ENCODE measurements at places on chromosomes 7 and 10.

DNA sequence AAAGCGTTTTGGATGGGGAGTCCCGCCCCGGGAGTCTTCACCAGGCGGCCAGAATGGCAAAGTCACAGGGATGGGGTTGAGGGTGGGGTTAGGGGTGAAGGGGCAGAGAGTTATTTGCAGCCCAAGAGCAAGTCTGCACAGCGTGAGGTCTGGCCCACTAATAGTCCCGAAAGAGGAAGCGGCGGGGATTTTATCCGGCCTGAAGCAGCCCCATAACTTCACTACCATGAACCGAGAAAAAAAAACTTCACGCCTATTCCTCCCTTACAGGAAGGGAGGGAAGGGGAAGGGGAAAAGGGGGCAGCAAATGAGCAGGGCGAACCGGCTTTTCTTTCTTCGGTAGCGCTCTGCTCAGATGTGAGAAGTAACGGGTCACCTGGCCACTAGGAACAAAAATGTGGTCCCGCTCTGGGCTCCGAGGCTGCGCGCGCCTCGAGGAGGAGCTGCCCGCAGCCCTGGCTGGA is 712 bp downstream of the ITPRIP start:
- peak; percentile 67 for DNase-seq

DNA sequence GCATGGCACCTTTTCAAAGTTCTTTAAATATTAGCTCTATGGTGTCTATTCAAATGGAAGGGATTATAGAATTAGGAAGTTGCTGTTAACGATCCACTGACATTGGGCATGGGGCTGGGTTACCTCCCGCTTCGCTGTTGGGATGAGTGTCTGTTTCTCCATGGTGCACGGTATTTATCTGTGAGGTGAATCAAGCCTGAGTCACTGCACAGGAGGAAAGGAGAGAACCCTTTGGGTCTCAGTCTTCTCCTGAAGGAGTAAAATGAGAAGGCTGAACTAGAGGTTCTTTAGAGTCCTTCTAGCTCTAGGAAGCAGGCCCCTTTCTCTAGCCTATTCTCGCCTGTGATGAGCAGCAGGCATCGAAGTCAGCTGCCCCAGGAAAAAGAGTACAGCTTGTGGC is 7.3 kb downstream of the JCAD start:
- no peak for DNase-seq

DNA sequence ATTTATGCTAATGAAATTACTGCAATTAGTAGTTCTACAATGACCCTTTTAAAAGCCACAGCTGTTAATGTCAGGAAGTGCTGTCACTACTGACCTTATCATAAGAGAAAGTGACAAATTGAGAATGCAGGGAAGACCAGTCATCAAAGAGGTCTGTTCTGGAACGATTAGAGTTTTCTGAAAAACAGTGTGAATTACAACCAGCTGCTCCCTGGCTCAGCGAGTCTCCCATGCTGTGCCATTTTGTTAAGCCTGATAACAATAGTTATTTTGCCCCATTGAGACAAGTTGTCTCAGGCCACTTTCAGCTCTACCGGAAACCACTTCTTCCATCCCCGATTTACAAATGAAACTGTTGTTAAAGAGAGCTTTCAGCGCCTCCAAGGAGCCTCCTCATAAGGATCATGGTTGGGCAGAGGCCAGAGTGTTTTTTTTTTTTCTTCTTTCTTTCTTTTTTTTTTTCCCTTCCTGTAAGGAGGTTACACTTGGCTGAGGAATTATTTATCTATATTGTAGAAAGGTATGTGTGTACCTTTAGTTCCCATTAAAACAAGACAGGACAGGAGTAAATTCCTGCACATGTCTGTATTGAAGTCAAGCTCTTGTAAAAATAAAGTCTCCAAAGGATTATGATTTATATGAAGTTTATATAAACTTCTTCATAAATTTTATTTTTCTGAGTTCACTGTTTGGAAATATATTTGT is 173.6 kb downstream of the CDCA7L start:
- no peak for DNase-seq

GRCh38 chr7:87146740-87147386 is 5.4 kb upstream of the DMTF1 start:
- no peak for DNase-seq

GRCh38 chr7:47837826-47838225 is 110.4 kb downstream of the PKD1L1 start:
- no peak for DNase-seq

GRCh38 chr10:130921461-130921860 is 390.1 kb downstream of the TCERG1L start:
- DNase-seq, result no peak

DNA sequence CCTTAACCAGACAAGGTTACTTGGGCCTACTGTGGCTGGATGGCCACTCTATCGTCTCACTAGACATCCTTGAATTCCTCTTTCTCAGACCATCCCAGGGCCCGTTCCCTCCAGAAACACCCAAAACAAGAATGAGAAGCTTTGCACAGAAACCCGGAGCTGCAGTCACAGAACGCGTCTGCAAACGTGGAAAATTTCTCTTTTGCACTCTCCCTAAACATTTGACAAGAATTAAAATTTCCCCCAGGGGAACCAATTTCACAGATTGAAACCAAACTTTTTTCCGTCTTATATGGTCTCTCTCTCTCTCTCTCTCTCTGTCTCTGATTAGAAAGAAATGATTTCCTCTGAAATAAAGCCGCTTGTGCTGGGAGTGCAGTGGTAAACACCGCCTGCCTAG is 120.7 kb downstream of the MKX start:
- no peak for DNase-seq

- no peak for DNase-seq
These were observed 4.2 kb downstream of the KBTBD2 start for GRCh38 chr7:32887395-32887794.

DNA sequence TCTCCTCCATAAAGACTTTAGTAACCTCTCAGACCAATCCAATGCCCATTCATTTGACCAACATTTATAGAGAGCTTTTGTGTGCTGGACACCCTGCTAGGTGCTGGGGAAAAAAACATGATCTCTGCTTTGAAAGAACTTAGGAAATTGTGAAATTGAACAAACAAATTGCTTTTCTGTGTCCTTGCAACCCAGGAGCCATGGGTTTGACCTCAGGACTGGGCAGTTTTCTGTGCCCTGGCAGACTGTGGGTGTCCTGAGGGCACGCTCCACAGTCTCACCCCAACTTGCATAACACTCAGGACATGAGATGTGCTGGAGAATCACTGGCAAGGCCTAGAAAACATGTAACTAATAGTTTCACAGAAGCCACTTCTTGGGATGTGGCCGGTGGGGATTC is 429.1 kb upstream of the ZMIZ1 start:
- DNase-seq, result no peak

DNA sequence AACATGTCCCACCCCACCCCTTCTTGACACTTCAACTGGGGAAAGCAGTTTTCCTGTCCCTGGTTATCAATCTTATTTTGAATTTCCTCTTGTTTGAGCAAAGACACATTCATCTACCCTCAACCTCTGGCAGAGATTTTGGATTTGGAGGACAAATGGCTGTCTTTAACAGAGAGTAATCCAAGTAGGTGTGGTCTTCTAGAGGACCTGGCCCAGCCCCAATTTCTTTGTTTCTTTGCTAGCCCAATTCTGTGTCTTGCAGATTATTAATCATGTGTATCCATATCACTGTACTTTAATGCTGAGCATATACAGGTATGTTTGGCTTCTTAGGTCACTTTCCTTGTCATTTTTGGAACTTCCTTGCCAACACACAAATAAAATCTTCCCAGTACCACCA is 58.8 kb upstream of the ADCY1 start:
- no peak for DNase-seq

DNA sequence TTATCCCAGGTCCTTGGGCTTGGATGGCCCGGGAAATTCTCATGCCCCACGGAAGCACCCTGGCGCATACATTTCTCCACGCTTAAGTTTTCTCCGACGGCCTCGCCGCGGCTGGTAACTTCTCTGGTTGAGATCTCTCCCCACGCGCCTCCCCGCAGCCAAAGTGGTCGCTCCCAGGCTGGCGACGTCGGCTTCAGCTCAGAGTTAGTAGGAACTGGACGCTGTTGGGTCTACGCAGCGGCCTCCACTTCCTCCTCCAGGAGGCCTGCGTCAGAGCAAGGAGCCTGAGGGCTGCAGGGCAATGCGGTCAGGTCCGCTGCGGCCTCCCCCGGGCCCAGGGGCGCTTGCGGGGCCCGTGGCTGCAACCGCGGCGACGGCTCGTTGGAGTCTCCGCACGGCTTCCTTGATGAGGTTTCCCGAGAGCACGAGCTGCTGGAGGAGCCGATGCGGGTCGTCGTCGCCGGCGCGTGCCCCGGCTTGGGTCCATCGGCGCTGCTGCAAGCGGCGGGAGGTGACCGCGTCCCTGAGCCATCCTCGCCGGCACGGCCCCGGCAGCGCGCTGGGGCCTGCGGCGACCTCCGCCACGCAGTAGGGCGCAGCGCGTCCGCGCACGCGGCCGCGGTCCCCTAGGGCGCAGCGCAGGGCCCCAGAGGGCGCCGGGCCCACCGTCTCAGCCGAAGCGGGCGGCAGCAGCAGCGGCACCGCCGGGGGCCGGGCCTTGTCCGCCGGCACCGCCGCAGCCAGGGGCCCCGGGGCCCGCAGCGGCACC is 744 bp downstream of the FRAT2 start:
- DNase-seq, result peak; percentile 63

GRCh38 chr10:99652800-99653390 is 6.4 kb upstream of the ENTPD7 start:
- no peak for DNase-seq

DNA sequence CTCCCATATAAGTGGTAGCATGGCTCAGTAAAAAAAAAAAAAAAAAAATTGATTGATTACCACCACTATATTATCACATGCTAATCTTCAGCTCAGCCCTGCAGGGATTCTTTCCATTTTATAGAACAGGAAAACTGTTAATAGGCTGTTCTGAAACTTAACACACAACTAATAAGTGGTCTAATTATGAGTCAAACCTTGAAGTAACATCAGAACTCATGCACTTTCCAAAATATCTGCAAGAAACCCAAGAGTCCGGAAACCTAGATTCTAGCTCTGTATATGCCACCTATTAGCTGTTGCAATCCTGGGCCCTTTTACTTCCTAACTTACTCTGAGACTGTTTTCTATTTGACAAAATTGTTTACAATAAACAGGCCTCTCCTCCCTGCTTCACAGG is 23.9 kb downstream of the SEM1 start:
- DNase-seq, result no peak

- DNase-seq, result no peak
These were observed 161.5 kb downstream of the SEMA3D start for GRCh38 chr7:85025312-85025756.

GRCh38 chr10:108791794-108792474 is 1131.4 kb downstream of the XPNPEP1 start:
- DNase-seq, result no peak

DNA sequence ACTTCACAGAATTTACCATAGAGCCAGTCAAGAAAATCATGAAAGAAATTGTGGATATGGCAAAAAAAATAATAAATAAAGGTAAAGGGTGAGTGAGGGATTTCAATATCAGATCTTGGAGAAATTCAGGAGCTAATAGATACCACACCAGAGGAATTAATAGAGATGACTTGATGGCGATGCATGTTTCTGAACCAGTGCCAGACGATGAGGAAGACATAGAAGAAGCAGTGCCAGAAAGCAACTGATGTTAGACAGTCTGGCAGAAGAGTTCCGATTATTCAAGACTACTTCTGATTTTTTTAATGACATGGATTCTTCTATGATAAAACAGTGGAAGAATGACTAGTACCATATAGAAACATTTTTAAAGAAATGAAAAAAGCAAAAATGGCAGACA is 314.7 kb downstream of the BICC1 start:
- no peak for DNase-seq

DNA sequence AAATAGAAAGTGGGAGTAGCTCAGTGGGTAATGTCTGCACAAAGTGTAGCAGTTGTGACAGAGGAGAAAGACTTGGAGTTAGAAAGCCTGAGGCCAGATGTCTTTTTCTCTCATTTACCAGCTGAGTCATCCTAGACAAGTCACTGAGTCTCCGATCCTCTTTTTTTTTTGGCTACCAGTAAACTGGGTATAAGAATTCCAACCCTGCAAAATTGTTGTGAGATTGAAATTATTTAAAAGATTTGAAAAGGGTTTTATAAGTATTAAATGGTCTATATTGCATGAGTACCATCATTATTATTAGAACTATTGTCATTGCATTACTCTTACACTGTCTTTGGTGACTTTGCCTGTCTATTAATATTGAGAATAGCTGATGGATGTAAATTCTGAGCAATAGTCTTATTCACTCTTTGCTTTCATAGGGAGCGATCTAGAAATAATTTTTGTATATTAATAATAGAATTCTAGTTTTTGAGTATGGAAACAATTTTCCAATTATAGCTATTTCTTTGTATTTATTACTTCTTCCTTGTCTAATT is 74.0 kb downstream of the ARID5B start:
- DNase-seq, result no peak

GRCh38 chr7:53596230-53596629 is 560.8 kb downstream of the POM121L12 start:
- DNase-seq, result no peak

DNA sequence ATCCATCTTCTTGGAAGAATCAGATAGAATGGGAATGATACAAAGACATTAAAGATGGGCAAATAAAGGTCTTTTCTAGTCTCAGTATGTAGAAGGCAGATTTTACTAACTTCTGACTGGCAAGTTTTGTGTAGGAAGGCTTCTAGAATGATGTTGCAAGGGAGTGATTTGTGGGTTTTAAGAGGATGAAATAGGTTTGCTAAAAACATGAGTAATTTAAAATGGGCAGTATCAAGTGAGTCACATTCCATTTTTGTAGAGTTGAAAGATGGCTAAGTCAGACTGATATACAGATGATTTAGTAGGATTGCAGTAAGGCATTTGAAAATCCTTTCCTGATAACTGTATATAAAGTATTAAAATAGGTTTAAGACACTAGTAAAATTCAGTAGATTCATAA is 777.4 kb downstream of the SORCS1 start:
- no peak for DNase-seq

- no peak for DNase-seq
These were observed 290.5 kb downstream of the USP6NL start for GRCh38 chr10:11320809-11321520.

DNA sequence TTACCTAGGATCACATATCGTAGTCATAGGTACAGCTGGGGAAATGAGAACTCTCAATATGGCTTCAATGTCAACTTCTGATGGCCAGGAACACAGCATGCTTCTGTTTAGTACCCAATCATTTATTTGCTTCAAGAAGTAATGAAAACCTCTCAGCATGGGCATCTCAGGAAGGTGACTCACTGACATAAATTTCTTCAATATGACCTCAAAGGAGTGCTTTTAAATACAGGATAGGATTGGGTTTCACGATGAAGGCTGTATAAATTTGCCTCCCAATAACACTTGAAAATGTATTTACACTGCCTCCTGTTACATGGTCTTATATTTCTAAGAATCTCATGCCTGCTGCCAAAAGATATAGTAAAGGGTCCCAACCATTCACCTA is 15.1 kb downstream of the ITGA8 start:
- DNase-seq, result no peak

DNA sequence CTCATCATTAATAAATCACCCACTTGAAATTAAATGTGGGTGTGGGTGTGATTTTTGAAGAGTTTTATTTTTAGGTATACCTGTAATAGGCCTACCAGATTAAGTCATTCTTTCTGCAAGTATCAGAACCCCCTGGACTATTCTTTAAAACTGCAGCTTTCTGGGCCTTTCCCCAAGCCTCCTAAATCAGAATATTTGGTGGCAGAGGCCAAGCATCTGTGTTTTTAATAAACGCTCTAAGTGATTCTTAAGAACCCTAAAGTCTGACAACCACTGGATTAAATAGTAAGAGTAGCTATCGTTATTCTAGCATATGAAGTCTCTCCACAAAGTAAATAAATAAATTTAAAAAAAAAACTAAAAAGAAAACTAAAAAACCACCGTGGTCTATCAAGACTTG is 703.0 kb upstream of the NRP1 start:
- DNase-seq, result no peak
